GM23248 (cell line): ENCODE measurements at places on chromosomes 2 and 18. TPM values are rescaled to one million over a fixed set of nuclear protein-coding genes. Genes with fewer than 3 reads are reported as not detected.

TMEM247 gene
- total RNA-seq, result not detected in 2 replicates

ANKRD53 gene
- total RNA-seq, result not detected in 2 replicates

ST6GAL2 gene
- not detected in 2 replicates for total RNA-seq

IGFBP5 gene
- 117 TPM in 2 replicates for total RNA-seq

PDCD1 gene
- not detected in 2 replicates for total RNA-seq

SPP2 gene
- not detected in 2 replicates for total RNA-seq

PRKCE gene
- 5.9 and 15.7 TPM in 2 replicates for total RNA-seq

STAT4 gene
- total RNA-seq, result 1.5 and 3.2 TPM in 2 replicates

FNDC4 gene
- 24.2 and 31.2 TPM in 2 replicates for total RNA-seq

DSEL gene
- 126 and 132 TPM in 2 replicates for total RNA-seq

NEUROD1 gene
- total RNA-seq, result not detected in 2 replicates

PSMA8 gene
- not detected in 2 replicates for total RNA-seq

DNAJB2 gene
- total RNA-seq, result 50.5 and 53.7 TPM in 2 replicates

MAL gene
- total RNA-seq, result not detected in 2 replicates

NLRC4 gene
- total RNA-seq, result not detected in 2 replicates

EIF4E2 gene
- total RNA-seq, result 82.8 and 98.5 TPM in 2 replicates

EN1 gene
- total RNA-seq, result 7.0 and 9.1 TPM in 2 replicates
